ENCODE measurements at places on chromosomes 12 and 14. TPM values are rescaled to one million over a fixed set of nuclear protein-coding genes. Genes with fewer than 3 reads are reported as not detected.

Gene HCAR2
- polyA plus RNA-seq: 7.1 TPM

Gene COX6A1
- 424 TPM for polyA plus RNA-seq

Gene ESPL1
- polyA plus RNA-seq: 0.08 TPM

Gene IAPP
- 126 TPM for polyA plus RNA-seq

Gene DNAJC22
- polyA plus RNA-seq: 4.0 TPM

Gene JAG2
- polyA plus RNA-seq: 8.8 TPM

Gene VSIG10
- polyA plus RNA-seq: 18.3 TPM

Gene EXOC3L4
- 1.7 TPM for polyA plus RNA-seq

Gene PTPRO
- 0.45 TPM for polyA plus RNA-seq

Gene GALNT9
- polyA plus RNA-seq: 1.0 TPM

Gene OR6C2
- polyA plus RNA-seq: not detected

Gene ZNF26
- 3.0 TPM for polyA plus RNA-seq

Gene TCL1A
- polyA plus RNA-seq: not detected

Gene SCN8A
- polyA plus RNA-seq: 0.49 TPM

Gene NPAS3
- 0.51 TPM for polyA plus RNA-seq

Gene TTC6
- polyA plus RNA-seq: 0.51 TPM

Gene GPR65
- 0.22 TPM for polyA plus RNA-seq

Gene P2RX2
- 0.37 TPM for polyA plus RNA-seq

Gene NDUFB1
- polyA plus RNA-seq: 176 TPM

Gene MDGA2
- polyA plus RNA-seq: not detected

Gene CFAP251
- 0.79 TPM for polyA plus RNA-seq

Gene BMAL2
- 1.5 TPM for polyA plus RNA-seq

Gene TSFM
- 32.6 TPM for polyA plus RNA-seq

Gene DEPDC4
- polyA plus RNA-seq: not detected

Gene PDZRN4
- 0.42 TPM for polyA plus RNA-seq

Gene ACRBP
- polyA plus RNA-seq: not detected

Gene P2RX7
- 0.61 TPM for polyA plus RNA-seq

Gene EXD2
- 5.8 TPM for polyA plus RNA-seq

Gene DGLUCY
- 26.8 TPM for polyA plus RNA-seq

Gene MMP17
- polyA plus RNA-seq: 7.5 TPM

Gene CACNA1C
- 8.1 TPM for polyA plus RNA-seq

Gene EML5
- 0.11 TPM for polyA plus RNA-seq

Gene TIMM9
- 54.9 TPM for polyA plus RNA-seq
